H9 (cell line): ENCODE measurements at places on chromosomes 13 and 19.
A peak's percentile ranks its signal among the peaks of the same experiment; 100 is the strongest.

- no peaks in the 10 kb centered on the region for H3K27me3 ChIP-seq
- no peak overlapping the region for H3K27ac ChIP-seq
- no peaks in the 10 kb centered on the region for H3K4me1 ChIP-seq
- DNase-seq: no peak
- H3K36me3 ChIP-seq: peaks cover 21% of the 10 kb centered on the region
Measured at GRCh38 chr19:55620410-55621204, 3.8 kb downstream of the ZNF784 start.

- H3K4me1 ChIP-seq: peaks cover 3% of the 10 kb centered on the region; the same call in 1 of the 2 replicates
- no peak overlapping the region for H3K27ac ChIP-seq
- no peak for DNase-seq
- no peak overlapping the region for H3K4me3 ChIP-seq
Measured at GRCh38 chr13:32080328-32080744, 48.8 kb downstream of the FRY start.

GRCh38 chr19:6227936-6228325 is 51.8 kb downstream of the MLLT1 start:
- H3K4me1 ChIP-seq: no peaks in the 10 kb centered on the region
- H3K27ac ChIP-seq: no peak overlapping the region
- H3K4me3 ChIP-seq: no peak overlapping the region

- no peak for DNase-seq
- no peaks in the 10 kb centered on the region for H3K4me1 ChIP-seq
- no peaks in the 10 kb centered on the region for H3K27me3 ChIP-seq
- H3K27ac ChIP-seq: no peak overlapping the region
- H3K4me3 ChIP-seq: no peak overlapping the region
Measured at GRCh38 chr13:43006893-43007631, 15.0 kb upstream of the EPSTI1 start.

GRCh38 chr13:37360556-37360955 is 238.0 kb downstream of the POSTN start:
- H3K4me1 ChIP-seq: no peaks in the 10 kb centered on the region
- H3K36me3 ChIP-seq: no peaks in the 10 kb centered on the region
- no peak overlapping the region for H3K27ac ChIP-seq
- no peaks in the 10 kb centered on the region for H3K27me3 ChIP-seq

DNA sequence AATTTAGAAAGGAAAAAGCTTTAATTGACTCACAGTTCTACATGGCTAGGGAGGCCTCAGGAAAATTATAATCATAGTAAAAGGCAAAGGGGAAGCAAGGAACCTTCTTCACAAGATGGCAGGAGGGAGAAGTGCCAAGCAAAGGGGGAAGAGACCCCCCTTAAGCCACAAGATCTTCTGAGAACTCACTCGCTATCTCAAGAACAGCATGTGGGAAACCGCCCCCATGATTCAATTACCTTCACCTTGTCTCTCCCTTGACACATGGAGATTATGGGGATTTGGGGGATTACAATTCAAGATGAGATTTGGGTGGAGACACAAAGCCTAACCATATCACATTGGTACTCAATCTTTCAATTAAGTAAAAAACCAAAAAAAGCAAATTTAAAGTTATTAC is 1778.7 kb upstream of the MIR17HG start:
- peaks cover 13% of the 10 kb centered on the region for H3K36me3 ChIP-seq
- no peaks in the 10 kb centered on the region for H3K27me3 ChIP-seq
- no peak for DNase-seq

GRCh38 chr19:40274585-40275544 is 10.3 kb downstream of the AKT2 start:
- H3K4me1 ChIP-seq: no peaks in the 10 kb centered on the region
- H3K36me3 ChIP-seq: no peaks in the 10 kb centered on the region
- no peak overlapping the region for H3K27ac ChIP-seq
- no peak overlapping the region for H3K4me3 ChIP-seq
- H3K27me3 ChIP-seq: no peaks in the 10 kb centered on the region

DNA sequence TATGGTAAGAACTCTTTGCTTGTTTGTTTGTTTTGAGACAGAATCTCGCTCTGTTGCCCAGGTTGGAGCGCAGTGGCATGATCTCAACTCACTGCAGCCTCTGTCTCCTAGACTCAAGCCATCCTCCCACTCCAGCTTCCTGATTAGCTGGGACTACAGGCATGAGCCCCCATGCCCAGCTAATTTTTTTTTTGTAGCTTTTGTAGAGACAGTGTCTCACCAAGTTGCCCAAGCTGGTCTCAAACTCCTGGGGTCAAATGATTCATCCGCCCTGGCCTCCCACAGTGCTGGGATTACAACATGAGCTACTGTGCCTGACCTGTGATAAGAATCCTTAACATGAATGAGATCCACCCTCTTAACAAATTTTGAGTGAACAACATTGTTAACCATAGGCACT is 183.9 kb upstream of the TSHZ3 start:
- H3K36me3 ChIP-seq: peaks cover 5% of the 10 kb centered on the region
- no peaks in the 10 kb centered on the region for H3K4me1 ChIP-seq
- H3K27me3 ChIP-seq: no peaks in the 10 kb centered on the region
- H3K4me3 ChIP-seq: no peak overlapping the region
- no peak for DNase-seq

- no peak overlapping the region for H3K4me3 ChIP-seq
- no peak overlapping the region for H3K27ac ChIP-seq
- DNase-seq: no peak
- H3K27me3 ChIP-seq: no peaks in the 10 kb centered on the region
Measured at GRCh38 chr13:93752541-93752940, 525.9 kb downstream of the GPC6 start.

DNA sequence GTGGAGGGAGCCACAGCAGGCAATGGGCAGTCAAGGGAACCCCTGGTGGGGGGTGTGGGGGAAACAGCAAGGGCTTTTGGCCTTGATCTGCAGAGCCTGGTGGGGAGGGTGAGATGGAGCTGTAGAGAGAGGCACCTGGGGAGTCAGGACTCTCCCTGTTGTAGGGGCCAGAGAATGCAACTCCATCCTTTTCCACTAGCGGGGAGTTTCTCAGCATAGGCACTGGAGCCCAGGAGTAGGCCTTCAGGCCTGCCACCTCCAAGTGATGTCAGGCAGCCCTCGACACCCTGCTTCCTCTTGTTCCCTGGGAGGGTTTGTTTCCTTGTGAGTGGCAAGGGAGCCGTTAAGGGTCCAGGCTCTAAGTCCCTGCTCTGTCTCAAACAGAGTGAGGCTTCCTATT is 25.0 kb downstream of the MEGF8 start:
- no peaks in the 10 kb centered on the region for H3K27me3 ChIP-seq
- H3K4me1 ChIP-seq: no peaks in the 10 kb centered on the region
- H3K36me3 ChIP-seq: peaks cover 3% of the 10 kb centered on the region; the same call in 2 of the 3 replicates
- no peak overlapping the region for H3K27ac ChIP-seq
- no peak for DNase-seq
- H3K4me3 ChIP-seq: no peak overlapping the region

- DNase-seq: no peak
- H3K4me1 ChIP-seq: no peaks in the 10 kb centered on the region
- H3K36me3 ChIP-seq: no peaks in the 10 kb centered on the region
- no peaks in the 10 kb centered on the region for H3K27me3 ChIP-seq
Measured at GRCh38 chr13:38866649-38867048, 124.0 kb downstream of the STOML3 start.

GRCh38 chr13:23579896-23580683 is 9.9 kb downstream of the TNFRSF19 start:
- peaks cover 12% of the 10 kb centered on the region; the same call in 1 of the 2 replicates for H3K27me3 ChIP-seq
- no peaks in the 10 kb centered on the region for H3K4me1 ChIP-seq
- no peak for DNase-seq
- H3K27ac ChIP-seq: no peak overlapping the region

GRCh38 chr13:34156841-34157365 is 339.0 kb downstream of the RFC3 start:
- H3K4me3 ChIP-seq: no peak overlapping the region
- DNase-seq: peak; percentile 59
- no peaks in the 10 kb centered on the region for H3K27me3 ChIP-seq

- no peaks in the 10 kb centered on the region for H3K27me3 ChIP-seq
- no peaks in the 10 kb centered on the region; the same call in 2 of the 3 replicates for H3K36me3 ChIP-seq
- H3K4me3 ChIP-seq: no peak overlapping the region
Measured at GRCh38 chr13:41502673-41503072, 45.3 kb downstream of the RGCC start.

DNA sequence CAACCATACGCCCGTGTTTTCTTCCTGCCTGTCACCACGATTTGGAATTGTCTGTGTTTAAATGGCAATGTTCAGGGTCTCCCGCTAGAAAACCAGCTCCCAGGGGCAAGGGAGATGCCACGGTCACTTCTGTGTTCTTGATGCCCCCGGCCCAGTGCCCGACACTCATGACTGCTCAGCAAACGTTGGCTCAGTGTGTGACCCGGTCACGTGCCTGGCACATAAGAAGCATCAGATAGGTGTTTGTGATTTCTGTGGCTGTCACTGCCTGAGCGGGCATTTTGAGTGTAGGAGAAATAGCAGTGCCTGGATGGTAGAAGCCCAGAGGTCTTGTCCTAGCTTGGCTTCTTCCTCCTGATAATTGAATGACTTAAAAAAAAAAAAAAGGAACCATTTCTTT is 15.5 kb downstream of the HDGFL2 start:
- no peak overlapping the region for H3K4me3 ChIP-seq
- no peaks in the 10 kb centered on the region; the same call in 1 of the 2 replicates for H3K4me1 ChIP-seq
- no peak overlapping the region for H3K27ac ChIP-seq
- H3K36me3 ChIP-seq: peaks cover 58% of the 10 kb centered on the region

DNA sequence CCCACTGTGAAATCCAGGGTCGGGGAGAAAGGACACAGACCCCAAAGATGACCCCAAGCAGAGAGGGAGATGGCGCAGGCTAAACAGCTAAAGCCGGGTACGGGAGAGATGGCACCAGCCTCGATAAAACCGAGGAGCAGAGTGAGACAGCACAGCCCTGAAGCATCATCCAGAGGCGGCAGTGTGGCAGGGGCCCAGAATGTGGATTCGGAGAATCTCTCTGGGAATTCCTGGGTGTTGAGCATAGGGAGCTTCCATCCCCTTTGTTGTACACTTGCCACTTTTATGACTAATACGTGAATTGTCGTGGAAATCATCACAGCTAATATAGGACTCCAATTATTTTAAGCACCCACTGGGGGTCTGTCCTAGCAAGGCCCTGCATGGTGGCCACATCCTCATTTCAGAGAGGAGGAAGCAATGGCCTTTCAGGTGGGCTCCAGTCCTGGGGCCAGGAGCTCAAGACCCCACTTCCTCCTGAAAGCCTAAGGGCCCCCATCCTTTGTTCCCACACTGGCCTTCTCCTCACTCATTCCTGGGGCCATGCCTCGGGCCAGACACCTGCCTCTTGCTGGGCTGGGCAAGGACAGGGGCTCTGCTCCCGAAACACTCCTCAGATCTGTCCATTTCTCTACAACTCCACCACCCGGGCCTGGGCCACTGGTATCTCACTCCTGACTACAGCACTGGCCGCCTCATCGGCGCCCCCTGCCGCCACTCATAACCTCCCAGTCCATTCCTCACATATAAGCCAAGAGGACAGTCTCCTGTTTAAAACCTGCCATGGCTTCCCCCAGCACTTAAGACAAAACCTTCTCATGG is 29.3 kb upstream of the ATP1A3 start:
- H3K4me3 ChIP-seq: no peak overlapping the region; the same call in 2 of the 3 replicates
- H3K27ac ChIP-seq: no peak overlapping the region
- peak; percentile 76 for DNase-seq
- peaks cover 63% of the 10 kb centered on the region for H3K36me3 ChIP-seq
- no peaks in the 10 kb centered on the region for H3K4me1 ChIP-seq
- no peaks in the 10 kb centered on the region for H3K27me3 ChIP-seq
